ENCODE measurements at places on chromosomes 7 and 10.

DNA sequence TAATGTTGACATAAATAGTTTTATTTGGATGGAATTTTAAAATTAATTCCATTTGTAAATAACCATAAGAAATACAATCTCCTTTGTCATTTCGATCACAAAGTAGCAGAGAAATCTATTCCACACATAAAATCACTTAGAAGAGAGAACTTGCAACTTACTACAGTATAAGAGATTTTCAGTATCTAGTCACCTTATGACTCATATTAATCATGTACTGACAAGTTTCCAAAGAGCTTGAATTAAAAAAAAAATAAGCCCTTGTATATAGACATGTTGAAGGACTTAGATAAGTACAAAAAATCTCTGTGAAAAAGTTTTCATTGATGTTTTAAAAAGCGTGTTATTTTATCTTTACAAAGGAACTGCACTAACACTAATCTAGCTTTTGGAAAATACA lies 207.1 kb upstream of the ETV1 start:
- H3K4me1 ChIP-seq = peaks cover 17% of the 10 kb centered on the region
- H3K36me3 ChIP-seq = no peaks in the 10 kb centered on the region
- DNase-seq = no peak
- no peaks in the 10 kb centered on the region for H3K27me3 ChIP-seq
- H3K27ac ChIP-seq = peak overlapping the region; percentile 76

DNA sequence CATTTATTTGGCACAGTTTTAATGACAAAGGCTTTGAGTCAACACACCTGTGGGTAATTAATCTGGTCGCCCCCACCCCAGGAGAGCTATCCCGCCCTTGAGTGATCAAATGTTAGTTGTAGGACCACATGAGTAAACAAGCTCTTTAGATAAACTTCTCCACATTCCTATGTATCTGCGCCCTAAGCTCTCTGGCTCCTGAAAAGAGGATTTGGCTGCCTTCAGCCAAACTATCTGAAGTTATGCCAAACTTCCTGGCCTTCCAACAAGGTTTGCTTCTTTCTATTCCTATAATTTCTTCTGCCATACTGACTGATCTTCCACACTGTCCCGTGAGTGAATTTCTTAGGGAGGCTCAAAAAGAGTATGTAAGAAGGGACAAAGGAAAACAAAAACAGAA lies 134.2 kb downstream of the RALA start:
- peak overlapping the region; percentile 47 for H3K27ac ChIP-seq
- no peaks in the 10 kb centered on the region for H3K27me3 ChIP-seq
- H3K36me3 ChIP-seq = no peaks in the 10 kb centered on the region
- DNase-seq = no peak
- peaks cover 12% of the 10 kb centered on the region for H3K4me1 ChIP-seq
- H3K4me3 ChIP-seq = no peak overlapping the region

DNA sequence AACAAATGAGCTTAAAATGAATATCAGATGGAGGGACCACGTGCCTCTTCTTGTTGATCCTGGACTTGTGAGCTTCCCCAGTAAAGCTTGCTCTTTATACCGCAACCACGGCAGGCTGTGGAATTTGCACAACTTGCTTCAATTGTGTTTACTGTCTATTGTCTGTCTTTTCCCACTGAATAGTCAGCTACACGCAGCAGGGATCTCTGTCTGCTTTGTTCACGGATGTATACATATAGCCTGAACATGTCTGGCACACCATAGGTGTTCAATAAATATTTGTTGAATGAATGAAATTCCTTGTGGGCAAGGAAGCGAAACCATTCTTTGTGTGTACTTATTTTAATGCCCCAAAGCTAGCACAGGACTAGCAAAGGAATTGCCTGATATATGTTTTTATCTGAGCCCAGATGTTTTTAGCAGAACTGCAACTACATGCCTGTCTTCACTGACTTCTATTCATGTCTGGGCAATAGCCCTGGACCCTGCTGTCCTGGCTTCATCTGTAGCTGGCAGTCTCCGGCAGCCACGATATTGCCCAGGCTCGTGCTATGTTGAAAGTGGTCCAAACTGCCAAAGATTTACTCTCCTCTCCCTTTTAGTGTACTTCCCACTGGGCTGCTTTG lies 29.9 kb upstream of the IFRD1 start:
- no peaks in the 10 kb centered on the region for H3K27me3 ChIP-seq
- no peak overlapping the region for H3K4me3 ChIP-seq
- no peaks in the 10 kb centered on the region for H3K36me3 ChIP-seq
- DNase-seq = no peak
- peaks cover 25% of the 10 kb centered on the region for H3K4me1 ChIP-seq

GRCh38 chr10:133388973-133389818 lies 4.8 kb upstream of the MTG1 start:
- H3K27me3 ChIP-seq = no peaks in the 10 kb centered on the region
- peak overlapping the region; percentile 64 for H3K27ac ChIP-seq
- no peak for DNase-seq
- no peaks in the 10 kb centered on the region for H3K36me3 ChIP-seq

DNA sequence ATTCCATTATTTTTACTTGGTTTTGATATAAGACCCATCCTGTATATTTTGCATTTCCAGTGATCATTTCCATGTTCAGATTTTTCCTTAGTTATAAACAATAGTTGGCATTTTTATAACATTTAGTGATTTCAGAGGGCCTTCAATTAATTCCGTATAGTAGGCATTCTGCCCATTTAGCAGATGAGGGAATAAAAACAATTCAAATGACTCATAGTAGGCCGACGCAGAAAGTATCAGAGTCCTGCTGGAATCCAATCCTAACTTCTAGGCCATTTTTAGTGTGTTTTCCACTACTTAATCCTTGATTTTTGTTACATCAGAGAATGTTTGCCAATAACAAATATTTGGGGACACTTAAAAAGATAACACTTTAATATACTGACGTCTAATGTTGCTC lies 15.4 kb downstream of the RNF32 start:
- H3K36me3 ChIP-seq = no peaks in the 10 kb centered on the region
- no peak overlapping the region for H3K27ac ChIP-seq
- H3K27me3 ChIP-seq = peaks cover 52% of the 10 kb centered on the region
- H3K4me1 ChIP-seq = no peaks in the 10 kb centered on the region
- no peak overlapping the region for H3K4me3 ChIP-seq

GRCh38 chr10:18260310-18260922 lies 120.2 kb downstream of the CACNB2 start:
- no peak overlapping the region for H3K27ac ChIP-seq
- H3K4me3 ChIP-seq = peak overlapping the region; percentile 45
- H3K4me1 ChIP-seq = peaks cover 12% of the 10 kb centered on the region
- H3K36me3 ChIP-seq = no peaks in the 10 kb centered on the region
- no peak for DNase-seq

DNA sequence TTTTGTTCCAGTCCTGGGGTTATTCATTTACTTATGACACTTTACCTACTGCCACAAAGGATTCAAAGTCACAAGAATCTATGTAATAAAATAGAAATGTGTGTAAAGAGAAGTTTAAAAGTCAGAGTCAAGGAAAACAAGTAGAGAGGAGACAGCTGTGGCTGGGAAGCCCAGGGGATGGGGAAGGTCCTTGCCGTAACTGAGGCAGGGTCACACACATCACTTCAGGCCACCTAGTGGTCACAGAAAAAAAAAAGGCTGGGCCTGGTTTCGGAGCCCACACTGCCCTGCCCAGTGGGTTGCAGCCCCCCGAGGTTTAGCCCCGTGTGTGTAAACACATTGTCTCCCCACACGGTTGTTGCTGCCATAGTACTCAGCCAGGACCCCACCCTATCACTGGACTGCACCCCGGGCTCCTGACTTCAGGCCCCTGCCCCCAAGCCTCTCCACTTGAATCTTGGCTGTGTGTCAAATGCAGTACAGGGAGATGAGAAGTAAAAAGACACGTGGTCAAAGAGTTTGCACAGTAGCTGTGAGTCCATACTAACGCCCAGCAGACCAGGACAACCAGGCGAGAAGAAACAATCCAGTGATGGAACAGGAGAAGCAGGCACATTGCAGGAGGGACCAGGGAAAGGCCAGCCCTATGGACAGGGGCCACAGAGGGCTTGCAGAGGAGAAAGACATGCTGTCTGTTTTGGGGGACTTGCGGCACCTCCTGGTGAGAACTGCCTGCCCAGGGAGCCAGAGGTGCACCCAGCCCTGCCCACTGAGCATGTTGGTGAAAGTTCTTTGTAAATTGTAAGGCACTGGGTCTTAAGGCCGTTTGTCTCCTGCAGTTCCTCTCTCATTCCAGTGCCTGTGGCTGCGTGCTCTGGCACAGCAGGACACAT lies 91.4 kb upstream of the MACROH2A2 start:
- peaks cover 7% of the 10 kb centered on the region for H3K4me1 ChIP-seq
- DNase-seq = no peak
- no peak overlapping the region for H3K4me3 ChIP-seq
- H3K27me3 ChIP-seq = peaks cover 26% of the 10 kb centered on the region
- H3K27ac ChIP-seq = no peak overlapping the region

GRCh38 chr7:154406312-154406711 lies 354.1 kb downstream of the DPP6 start:
- DNase-seq = no peak
- H3K27me3 ChIP-seq = no peaks in the 10 kb centered on the region
- no peak overlapping the region for H3K27ac ChIP-seq
- no peaks in the 10 kb centered on the region for H3K36me3 ChIP-seq
- H3K4me3 ChIP-seq = no peak overlapping the region

DNA sequence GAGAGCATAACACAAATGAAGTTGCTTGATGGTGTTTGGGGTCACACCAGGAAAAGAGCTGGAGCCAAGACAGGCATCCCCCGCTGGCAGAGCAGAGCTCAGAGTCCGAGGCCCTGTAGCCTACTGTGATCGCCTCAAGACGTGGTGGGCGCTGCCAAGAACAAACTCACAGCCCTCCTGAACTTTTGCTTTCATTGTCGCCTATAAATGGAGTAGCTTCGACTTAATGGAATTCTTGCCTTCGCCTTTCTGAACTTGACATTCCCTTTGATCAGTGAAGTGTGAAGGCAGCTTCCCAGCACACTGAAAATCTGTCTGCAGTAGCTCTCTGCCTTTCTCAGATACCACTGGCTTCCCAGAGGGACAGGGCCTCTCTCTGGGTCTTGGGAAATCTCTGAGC lies 21.3 kb downstream of the CPXM2 start:
- H3K36me3 ChIP-seq = no peaks in the 10 kb centered on the region
- H3K27ac ChIP-seq = no peak overlapping the region
- no peak overlapping the region for H3K4me3 ChIP-seq
- peaks cover 43% of the 10 kb centered on the region for H3K27me3 ChIP-seq

DNA sequence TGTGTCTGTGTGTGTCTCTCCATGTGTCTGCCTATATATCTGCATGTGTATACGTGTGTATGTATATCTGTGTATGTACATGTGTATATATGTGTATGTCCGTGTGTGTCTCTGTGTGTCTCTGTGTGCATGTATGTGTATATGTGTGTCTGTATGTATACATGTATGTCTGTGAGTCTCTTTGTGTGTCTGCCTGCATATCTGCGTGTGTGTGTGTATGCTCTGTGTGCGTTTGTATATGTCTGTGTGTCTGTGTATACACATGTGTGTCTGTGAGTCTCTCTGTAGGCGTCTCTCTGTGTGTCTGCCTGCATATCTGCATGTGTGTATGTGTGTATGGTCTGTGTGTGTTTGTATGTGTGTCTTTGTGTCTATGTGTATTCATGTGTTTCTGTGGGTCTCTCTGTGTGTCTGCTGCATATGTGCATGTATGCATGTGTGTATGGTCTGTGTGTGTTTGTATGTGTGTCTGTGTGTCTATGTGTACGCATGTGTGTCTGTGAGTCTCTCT lies 23.7 kb upstream of the KLF6 start:
- peak overlapping the region; percentile 95 for H3K27ac ChIP-seq
- DNase-seq = no peak
- H3K36me3 ChIP-seq = no peaks in the 10 kb centered on the region
- H3K27me3 ChIP-seq = no peaks in the 10 kb centered on the region
- H3K4me3 ChIP-seq = peak overlapping the region; percentile 31
- H3K4me1 ChIP-seq = peaks cover 89% of the 10 kb centered on the region

DNA sequence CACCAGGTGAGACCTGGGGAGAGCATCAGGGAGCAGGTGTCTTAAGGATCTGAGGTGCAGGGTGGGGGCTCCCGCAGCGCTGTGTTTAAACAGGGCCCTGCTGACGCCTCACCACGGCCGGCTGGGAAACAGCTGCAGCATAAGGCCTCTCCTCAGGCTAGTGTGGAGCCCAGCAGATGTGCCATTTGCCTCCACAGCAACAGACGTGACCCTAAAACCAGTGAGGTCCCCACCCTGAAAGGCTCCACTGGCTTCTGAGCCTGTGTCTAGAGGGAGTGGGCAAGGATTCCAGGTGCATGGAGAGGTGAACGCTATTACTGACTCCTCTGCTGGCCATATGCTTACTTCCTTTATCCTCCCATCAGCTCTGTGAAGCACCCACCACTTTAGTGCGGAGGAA lies 47.8 kb downstream of the SYPL1 start:
- DNase-seq = no peak
- peak overlapping the region; percentile 56 for H3K4me3 ChIP-seq
- H3K27ac ChIP-seq = peak overlapping the region; percentile 92

- peak overlapping the region; percentile 83 for H3K4me3 ChIP-seq
- H3K36me3 ChIP-seq = peaks cover 47% of the 10 kb centered on the region
- H3K27ac ChIP-seq = peak overlapping the region; percentile 92
- H3K4me1 ChIP-seq = peaks cover 29% of the 10 kb centered on the region
- no peaks in the 10 kb centered on the region for H3K27me3 ChIP-seq
Observed at GRCh38 chr10:102152545-102152890, 329 bp downstream of the NOLC1 start.

DNA sequence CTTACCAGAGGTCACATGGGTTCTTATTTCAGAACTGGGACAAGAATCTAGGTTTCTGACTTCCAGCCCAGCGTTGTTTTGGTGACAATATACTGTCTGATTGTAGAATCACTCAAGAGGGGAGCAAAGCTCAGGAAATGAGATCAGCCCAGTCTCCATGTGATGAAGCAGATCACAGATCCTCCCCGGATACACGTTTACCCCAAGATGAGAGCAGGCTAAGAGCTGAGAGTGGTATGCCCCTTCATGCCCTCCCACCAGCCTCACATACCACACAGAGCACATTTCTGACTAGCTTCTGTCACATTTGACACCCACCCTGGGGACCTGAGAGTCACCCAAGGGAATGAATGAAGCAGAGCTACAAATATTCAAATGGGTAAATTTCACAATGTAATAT lies 27.1 kb upstream of the PRKCQ start:
- H3K27me3 ChIP-seq = peaks cover 55% of the 10 kb centered on the region
- no peak overlapping the region for H3K4me3 ChIP-seq
- no peaks in the 10 kb centered on the region for H3K4me1 ChIP-seq
- no peaks in the 10 kb centered on the region for H3K36me3 ChIP-seq

GRCh38 chr7:46581268-46581667 lies 660.2 kb upstream of the IGFBP3 start:
- no peak overlapping the region for H3K4me3 ChIP-seq
- no peak overlapping the region for H3K27ac ChIP-seq
- no peaks in the 10 kb centered on the region for H3K36me3 ChIP-seq
- no peak for DNase-seq

Measured in left ventricle myocardium inferior (tissue), 1 donor.